ENCODE measurements at places on chromosomes 5 and 9. TPM values are rescaled to one million over a fixed set of nuclear protein-coding genes. Genes with fewer than 3 reads are reported as not detected.

Gene GARNL3
- 5.4 TPM for total RNA-seq

Gene PRR7
- 5.0 TPM for total RNA-seq

Gene AUH
- 16.3 TPM for total RNA-seq

Gene PTGES
- 0.90 TPM for total RNA-seq

Gene MEIKIN
- total RNA-seq = not detected

Gene AFAP1L1
- total RNA-seq = 21.9 TPM

Gene PCDHA1
- under 0.01 TPM for total RNA-seq

Gene CYLC2
- total RNA-seq = not detected

Gene MBLAC2
- total RNA-seq = 3.2 TPM

Gene PCDHGC3
- total RNA-seq = 9.5 TPM

Gene MEGF10
- total RNA-seq = 0.26 TPM

Gene NEURL1B
- total RNA-seq = 4.7 TPM

Gene MAMDC4
- 1.5 TPM for total RNA-seq

Gene SPINK6
- total RNA-seq = not detected

Gene FOXD1
- 2.3 TPM for total RNA-seq

Gene PDE8B
- total RNA-seq = not detected

Gene ADRA1B
- under 0.01 TPM for total RNA-seq

Gene LCN10
- total RNA-seq = not detected

Gene TTC1
- total RNA-seq = 42.4 TPM

Gene TRPM3
- not detected for total RNA-seq

Gene PTGS1
- total RNA-seq = 1.3 TPM

Gene CKMT2
- not detected for total RNA-seq

Gene CCNJL
- 4.4 TPM for total RNA-seq

Gene NRG2
- under 0.01 TPM for total RNA-seq

Gene PLEKHG4B
- not detected for total RNA-seq

Gene TAF1L
- total RNA-seq = under 0.01 TPM

Gene DMRT3
- total RNA-seq = not detected

Gene SPATA24
- 7.3 TPM for total RNA-seq

Gene MZB1
- total RNA-seq = 0.13 TPM

Gene PCDHA4
- 0.77 TPM for total RNA-seq

Gene DIPK1B
- total RNA-seq = not detected

Gene UHRF2
- 49.5 TPM for total RNA-seq
